Stimulated activated naive CD8-positive, alpha-beta T cell treated with anti-CD3 and anti-CD28 coated beads, Interleukin-15, Interleukin-2, amounts not matched to agents 100 U/mL and 50 U/mL, for 24 hours (primary cell): ENCODE measurements at places on chromosomes 2 and 18.

- no peak for DNase-seq
Observed at GRCh38 chr2:232410238-232410900, 3.7 kb downstream of the ALPG start.

DNA sequence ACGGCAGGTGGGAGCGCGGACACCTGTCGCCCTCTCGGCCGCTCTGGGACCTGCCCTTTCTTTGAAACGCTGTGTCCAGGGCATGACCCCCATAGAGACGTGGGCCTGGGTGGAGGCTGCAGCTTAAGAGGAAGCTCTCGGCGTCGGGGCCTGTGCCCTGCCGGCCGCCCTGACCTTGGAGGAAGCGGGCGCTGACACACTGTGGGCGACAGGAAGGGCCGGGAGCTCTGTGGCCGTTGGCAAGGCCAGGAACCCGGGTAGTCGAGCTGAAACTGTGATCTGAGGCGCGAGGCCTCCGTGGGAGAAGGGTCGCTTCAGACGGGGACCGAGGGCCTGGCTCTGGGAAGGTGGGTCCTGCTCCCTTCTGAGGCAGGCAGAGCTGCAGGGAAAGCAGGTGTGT, 28.2 kb downstream of the KCNG2 start:
- DNase-seq, result no peak

DNA sequence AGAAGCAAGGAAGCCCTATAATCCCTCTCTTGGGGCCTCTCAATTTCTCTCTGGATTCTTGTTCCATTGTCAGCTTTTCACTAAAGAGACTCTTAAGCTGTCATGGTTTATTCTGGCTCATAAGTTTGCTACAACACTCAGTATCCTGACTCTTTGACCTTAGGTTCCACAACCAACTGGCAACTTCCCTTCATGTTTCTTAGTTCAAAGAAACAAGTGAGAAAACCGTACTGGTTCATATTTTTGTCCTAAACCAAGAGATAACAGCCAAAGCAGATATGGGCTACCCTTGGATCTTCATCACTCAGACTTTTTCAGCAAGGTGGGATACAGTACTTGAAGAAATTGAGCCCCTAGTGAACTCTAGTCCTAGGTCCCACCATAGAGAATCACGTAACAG, 109.9 kb upstream of the CRIM1 start:
- no peak for DNase-seq

DNA sequence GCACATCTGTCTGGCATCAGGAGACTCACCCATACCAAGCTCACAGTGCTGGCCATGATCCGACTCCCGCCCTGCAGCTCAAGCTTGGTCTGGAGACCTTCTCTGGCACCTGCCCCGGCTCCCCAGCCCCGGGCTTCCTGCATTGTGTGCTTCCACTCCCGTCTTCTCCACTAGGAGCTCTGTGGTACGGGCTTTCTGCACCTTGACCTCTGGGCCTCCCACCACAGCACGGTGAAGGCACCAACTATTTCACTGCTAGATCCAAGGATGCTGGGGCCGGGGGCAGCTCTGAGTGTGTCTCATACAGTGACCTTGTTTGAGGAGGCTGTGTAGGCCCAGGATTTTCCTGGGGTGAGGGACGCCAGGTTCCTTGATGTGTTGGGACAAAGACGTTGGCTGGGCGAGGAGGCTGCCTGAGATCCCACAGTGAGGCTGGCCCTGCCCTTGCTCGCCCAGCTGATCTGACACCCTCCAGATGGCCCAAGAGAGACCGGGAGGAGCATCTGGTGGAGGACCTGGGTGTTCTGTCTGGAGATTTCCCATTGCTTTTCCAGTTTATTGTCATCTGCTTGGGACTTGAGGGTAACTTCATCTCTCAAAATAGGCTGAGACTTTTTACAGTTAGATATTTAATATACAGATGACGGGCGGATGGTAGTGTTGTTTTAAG, 64.0 kb downstream of the HPCAL1 start:
- no peak for DNase-seq

DNA sequence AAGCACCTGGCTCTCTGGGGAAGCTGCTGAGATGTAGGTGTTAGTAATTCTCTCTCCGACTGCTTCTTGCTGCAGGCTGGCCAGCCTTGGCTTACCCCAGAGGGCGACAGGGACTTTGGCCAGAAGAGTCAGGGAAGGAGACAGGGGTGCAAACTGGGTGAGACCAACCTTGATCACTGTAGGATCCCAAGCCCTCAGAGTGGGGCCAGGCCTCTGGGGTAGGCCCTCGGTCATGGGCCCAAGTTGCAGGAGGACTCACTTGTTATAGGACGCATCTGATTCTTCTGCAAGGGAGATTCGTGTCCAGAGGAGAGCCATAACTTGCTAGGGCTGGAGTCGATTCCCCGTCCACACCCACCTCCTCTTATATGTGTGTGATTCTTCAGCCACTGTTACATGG, 111.7 kb upstream of the SIX3 start:
- DNase-seq, result no peak
